ENCODE measurements at places on chromosomes 13 and 19.

- DNase-seq = no peak
These were observed 21.7 kb downstream of the MRPS31 start for GRCh38 chr13:40749327-40749726.

DNA sequence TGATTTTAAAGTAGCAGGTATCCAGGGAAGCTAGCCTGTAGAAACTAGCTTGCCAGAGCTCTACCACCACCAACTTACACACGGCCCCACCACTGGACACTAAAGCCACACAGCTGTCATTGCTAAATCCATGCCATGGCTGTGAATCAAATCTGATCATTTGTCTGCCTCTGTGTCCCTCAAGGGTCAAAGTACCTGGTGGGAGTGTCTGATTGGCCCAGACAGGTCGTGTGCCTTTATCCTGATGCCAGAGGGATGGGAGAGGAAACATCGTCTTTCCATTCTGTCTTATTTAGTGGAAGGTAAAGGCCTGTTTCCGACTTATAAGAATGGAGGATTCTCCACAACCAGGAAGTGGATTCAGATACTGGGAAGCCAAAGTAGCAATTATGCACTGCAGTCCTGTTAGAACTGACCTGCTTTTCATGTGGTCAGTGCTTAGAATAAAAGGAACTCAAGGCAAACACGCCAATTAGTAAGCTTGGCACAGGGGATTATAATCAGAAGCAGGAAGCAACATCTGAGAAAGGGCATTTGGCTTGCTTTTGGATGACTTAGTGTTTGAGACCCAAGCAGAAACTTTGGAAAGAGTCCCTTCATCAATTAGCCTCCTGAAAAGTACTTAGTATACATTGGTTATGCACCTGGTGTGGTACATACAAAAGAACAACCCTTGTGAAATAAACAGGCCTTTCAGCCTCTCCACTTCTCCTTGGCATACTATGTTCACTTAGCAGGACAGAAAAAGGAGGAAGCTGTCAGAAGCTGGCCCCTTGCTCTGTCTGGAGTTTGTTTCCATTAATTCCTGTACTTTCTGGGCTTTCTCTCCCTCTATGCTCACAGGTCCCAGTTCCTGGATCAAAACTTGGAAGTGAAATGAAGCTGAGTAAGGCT, 192.4 kb downstream of the NUFIP1 start:
- DNase-seq = no peak

GRCh38 chr13:20377720-20378119, 145.6 kb upstream of the GJB6 start:
- no peak for DNase-seq

DNA sequence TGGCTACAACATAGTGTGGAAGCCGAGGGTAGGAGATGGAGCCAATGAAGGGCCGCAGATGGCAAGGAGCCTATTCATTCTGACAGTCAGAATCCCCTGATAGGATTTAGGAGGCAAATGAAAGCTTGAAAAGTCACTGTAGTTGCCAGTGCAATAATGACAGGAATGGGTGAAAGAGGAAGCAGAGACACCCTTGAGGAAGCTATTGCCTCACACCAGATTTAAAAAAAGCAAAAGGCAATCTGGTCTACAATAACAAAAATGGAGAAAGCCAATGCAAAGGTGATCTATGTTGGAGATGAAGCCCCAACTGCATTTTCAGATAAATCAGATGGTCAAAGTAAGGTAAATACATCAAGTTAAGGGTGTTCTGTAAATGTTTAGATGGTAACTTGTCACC, 158.5 kb downstream of the TUBA3C start:
- DNase-seq = no peak

DNA sequence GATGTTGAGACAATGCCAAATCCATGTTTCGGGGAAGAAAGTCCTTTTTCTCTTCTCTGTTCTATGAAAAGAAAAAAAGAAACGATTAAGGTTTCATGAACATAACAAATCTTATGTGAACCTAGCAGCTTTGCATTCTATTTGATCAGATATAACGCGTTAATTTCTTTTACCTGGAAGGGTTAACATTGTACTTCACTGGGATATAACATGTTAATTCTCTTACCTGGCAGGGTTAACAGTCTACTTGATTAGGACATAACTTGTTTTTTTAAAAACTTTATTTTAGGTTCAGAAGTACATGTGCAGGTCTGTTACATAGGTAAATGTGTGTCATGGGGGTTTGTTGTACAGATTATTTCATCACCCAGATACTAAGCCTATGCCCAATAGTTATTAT, 68.8 kb downstream of the CPAMD8 start:
- no peak for DNase-seq

GRCh38 chr13:48081739-48082138, 13.2 kb downstream of the MED4 start:
- no peak for DNase-seq

DNA sequence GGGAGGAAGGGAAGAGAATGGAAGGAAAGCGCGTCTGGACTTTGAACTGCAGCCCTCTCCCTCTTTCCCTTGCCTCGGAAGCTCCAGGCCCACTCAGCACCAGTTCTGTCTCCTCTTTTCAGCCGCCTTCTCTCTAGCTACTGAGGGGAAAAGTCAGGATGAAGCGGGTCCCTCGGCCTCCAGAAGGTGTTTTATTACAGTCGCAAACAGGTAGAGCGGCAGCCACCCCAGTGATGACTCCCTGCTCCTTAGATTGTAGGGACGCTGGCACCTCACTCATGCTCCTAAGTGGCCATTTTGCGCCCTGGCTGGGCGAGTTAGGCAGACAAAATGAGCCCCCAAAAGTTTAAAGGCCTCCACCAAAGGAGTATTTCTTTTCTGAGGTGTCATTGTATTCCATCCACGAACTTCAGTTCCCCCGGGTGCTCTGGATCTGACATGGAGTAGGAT, 954 bp upstream of the STK24 start:
- no peak for DNase-seq

GRCh38 chr19:30340771-30341561, 31.2 kb upstream of the ZNF536 start:
- DNase-seq = no peak

DNA sequence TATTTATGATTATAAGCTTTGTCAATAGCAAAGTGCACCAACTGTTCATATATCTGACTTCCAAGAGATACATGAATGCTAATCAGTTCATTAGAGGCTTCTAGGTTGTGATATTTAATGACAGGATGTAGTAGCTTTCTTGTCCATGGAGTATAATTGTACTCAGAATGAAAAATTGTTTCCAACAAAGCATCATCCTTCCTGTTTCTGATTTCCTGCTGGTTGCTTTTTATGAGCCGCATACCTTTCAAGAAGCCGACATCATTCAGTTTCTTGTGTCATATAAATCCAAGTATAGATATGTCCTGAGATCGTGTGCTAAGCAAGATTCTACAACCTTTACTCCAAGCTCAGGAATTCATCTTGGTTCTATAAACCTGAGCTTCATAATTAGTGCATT, 326.6 kb downstream of the DIAPH3 start:
- DNase-seq = no peak

DNA sequence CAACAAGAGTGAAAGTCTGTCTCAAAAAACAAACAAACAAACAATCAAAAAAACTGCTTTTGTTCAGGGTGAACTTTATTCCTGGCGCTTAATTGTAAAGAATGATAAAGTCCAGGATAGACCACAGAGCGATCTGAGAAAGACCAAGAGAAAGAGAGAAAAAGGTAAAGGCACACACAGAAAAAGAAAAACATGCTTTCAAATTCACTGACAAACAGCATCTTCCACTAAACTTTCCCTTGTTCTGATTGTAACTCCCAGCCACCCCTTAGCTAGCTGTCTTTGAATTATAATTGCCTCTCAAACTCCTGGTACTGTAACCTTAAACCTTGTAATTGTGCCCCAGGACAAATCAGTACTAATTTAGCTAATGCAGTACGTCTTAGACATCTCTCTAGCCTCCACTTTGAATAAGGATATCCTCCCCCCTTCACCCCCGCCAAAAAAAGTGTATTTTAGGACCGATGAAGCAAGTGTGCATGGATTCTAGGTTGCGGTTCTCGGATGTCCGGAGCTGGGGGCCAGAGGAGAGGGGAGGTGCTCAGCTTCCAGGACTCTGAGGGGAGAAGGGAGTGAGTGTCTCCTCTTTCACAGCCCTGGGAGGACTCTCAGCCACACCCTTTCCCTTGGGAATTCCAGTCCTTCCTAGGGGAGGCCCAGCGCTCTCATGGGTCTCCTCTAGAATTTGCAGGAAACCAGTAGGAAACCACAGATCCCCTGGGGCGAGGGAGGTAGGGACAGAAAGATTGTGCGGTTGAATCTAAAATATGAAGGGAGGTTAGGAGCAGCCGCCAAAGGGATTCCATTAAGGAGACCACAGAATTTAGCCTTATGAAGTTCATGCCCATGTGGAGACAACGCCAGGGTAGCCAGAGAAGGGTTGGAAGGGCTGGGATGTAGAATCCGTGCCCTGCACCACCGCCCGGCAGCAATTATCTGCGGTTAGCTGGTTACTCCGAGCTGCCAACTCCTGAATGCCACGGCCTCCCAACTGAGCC, 19.7 kb downstream of the ZNF536 start:
- no peak for DNase-seq
